Stimulated activated CD4-positive, alpha-beta T cell treated with anti-CD3 and anti-CD28 coated beads, TNF-alpha, amount 100 ng/mL, for 1 hour (primary cell): ENCODE measurements at places on chromosomes 7 and 10.

DNA sequence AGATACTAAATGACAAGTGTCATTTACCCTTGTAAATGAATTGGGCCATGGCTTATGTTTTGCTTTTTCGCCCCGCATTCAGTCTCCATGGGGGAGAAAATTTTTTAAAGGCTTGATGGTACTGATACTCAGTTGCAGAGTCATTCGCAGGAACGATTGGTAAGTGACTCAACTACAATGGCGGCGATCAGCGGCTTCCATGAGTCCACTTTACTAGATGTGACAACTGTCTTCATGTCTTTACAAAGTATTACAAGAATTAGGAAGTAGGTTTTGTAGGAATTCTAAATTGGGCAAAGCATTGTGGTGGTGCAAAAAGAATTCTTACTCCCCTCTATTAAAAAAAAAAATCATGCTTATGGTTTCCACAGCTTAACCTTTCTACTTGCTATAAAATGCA lies 108.8 kb upstream of the ZEB1 start:
- DNase-seq = no peak

- DNase-seq = no peak
Observed at GRCh38 chr10:23479798-23480473, 41.1 kb downstream of the OTUD1 start.

GRCh38 chr10:105837951-105838350 lies 1196.9 kb downstream of the SORCS3 start:
- no peak for DNase-seq

GRCh38 chr10:7014721-7015120 lies 396.1 kb downstream of the SFMBT2 start:
- no peak for DNase-seq

DNA sequence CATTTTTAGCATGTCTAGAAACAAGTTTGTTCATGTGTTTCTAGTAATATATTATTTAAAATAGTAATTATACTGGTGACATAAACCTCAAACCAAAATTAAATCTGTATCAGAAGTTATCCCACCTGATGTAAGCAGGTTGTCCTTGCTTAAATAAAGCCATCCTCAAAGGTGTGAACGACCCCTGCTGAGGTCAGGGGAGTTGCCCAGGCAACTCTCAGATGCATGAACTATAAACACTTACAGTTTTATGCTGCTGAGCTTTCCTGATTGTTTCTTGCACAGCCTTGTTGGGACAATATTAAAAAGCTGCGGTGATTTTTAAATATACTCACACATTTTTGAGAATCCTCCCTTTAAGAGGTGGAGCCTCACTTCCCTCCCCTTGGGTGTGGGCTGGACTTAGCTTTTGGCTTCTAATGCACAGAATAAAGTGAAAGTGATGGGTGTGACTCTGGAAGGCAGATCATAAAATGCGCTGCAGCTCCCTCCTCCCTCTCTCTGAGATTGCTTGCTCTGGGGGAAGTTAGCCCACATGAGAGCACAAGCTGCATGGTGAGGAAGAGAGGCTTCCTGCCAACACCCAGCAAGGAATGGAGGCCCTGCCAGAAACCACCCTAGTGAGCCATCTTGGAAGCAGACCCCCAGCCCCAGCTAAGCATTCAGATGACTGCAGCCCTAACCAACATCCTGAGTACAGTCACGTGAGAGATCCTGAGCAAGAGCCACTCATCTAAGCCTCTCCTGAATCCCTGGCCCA lies 152.7 kb downstream of the SKIDA1 start:
- no peak for DNase-seq

DNA sequence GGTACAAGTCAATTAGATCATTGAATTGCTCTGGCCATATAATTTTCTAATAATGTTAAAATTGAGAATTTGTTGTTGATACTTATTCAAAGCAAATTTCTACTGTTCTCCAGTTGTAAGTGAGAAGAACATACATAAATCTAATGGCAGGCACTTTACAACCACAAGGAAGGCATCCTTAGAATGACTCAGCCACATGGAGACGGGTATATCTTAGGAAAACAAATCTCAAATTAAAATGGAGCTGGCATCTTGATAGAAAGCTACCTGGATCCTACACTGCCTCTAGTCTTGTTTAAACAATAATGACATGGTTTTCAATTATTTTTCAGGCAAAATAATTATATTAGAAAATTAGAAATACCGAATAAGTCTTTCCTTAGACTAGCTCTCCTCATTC lies 1183.7 kb upstream of the SORCS1 start:
- DNase-seq = no peak

DNA sequence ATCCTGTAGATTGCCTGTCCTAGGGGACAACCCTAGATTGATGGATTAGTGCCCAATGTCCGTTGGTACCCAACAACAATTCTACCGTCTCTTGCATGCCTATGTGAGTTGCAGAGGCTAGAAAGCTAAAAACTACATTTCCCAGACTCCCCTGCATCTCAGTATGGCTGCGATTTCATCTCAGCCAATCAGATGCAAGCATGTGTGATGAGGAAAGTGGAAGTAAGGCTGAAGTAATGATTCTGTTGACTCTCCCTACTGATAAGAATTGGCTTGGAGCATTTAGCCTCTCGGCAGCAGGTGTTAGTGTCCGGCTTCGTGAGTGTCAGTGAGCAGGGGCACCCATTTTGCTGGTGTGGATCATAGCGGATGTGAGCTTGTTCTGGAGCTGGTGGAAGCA lies 171.9 kb downstream of the FGFR2 start:
- no peak for DNase-seq

GRCh38 chr10:24313283-24313682 lies 104.3 kb downstream of the KIAA1217 start:
- no peak for DNase-seq
